Right ventricle myocardium inferior (tissue), 1 donor: ENCODE measurements at places on chromosomes 7 and 10. TPM values are rescaled to one million over a fixed set of nuclear protein-coding genes. Genes with fewer than 3 reads are reported as not detected.

Gene GNAI1
- 12.4 TPM for total RNA-seq

GRCh38 chr10:3433131-3433530, 260.5 kb upstream of the PITRM1 start:
- no peak for DNase-seq

- no peak for DNase-seq
These were observed 259.6 kb upstream of the PPP2R2D start for GRCh38 chr10:131641231-131641630.

- DNase-seq: peak; percentile 92
These were observed 161.9 kb downstream of the SH2D4B start for GRCh38 chr10:80699602-80700039.

GRCh38 chr7:150801946-150802771, 1.6 kb downstream of the TMEM176A start:
- no peak for DNase-seq
